ENCODE measurements at places on chromosomes 5 and 9.
A peak's percentile ranks its signal among the peaks of the same experiment; 100 is the strongest.

DNA sequence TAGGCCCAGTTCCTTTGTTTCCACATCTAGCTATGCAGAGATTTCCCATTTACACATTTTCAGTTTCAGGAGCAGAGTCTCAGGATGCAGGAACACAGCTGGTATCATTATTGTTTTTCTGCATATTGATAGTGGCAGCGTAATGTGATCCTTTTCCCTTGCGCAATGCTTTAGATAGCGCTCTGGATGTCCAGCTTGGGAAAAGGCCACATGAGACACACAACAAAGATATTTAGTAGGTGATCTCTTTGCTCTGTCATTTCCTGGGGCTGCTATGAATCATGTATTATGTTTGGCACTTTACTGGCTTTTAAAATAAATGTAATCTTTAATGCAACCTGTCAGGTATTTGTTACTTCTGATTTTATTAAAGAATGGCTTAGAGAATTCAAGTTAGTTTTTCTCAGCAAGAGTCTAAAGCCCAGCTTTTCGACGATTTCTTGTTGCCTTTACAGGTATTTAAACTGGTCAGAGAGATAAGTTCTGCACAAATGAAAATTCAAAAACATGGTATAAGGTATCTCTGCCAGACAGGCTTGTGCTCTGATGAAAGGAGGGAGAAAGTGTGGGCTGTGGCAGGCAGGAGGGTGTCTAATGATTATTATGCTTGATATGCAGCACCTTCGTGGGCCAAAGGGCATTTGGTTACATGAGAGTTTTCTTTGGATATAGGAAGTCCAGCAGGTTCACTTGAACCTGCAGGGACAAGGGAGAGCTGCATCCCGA is 42.2 kb downstream of the PTTG1 start:
- no peak for DNase-seq

DNA sequence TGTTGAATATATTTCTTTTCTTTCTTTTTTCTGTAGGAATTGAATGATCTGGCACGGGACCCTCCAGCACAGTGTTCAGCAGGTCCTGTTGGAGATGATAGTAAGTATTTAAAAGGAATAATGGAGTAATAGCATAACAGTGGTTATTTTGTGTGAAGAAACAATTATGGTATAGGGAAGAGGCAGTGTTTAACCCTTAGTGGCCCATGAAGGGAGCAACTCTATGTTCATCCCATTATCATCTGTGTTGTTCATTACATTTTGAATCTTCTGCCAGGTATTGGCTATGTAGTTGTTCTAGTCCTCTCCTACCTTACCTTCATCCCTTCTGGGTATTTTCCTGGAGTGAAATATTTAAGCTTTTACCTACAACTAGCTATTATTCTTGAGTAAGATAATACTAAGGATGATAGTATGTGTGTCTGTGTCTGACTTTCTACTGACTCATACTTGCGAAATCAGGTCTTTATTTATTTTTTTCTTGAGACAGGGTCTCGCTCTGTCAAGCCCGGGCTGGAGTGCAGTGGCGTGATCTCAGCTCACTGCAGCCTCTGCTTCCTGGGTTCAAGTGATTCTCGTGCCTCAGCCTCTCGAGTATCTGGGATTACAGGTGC is 39.3 kb downstream of the UBE2D2 start:
- no peak for DNase-seq

DNA sequence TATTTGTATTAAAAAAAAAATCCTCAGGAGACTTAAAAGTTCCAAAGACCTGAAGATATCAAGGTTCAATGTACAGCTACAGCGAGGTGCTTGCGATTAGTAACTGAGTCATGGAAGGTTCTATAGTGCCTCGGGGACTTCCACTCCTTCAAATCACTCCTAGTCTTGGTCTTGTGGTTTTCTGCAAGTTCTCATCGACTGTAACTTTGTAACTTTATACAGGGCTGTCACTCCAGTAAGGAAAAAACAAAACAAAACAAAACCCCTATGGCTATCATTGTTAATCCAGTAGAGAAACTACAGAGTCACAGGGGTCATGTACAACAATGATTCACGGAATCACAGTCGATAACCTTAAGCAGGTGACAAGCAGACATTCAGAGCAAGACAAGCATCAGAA is 39.8 kb upstream of the SELENOP start:
- no peak for DNase-seq

DNA sequence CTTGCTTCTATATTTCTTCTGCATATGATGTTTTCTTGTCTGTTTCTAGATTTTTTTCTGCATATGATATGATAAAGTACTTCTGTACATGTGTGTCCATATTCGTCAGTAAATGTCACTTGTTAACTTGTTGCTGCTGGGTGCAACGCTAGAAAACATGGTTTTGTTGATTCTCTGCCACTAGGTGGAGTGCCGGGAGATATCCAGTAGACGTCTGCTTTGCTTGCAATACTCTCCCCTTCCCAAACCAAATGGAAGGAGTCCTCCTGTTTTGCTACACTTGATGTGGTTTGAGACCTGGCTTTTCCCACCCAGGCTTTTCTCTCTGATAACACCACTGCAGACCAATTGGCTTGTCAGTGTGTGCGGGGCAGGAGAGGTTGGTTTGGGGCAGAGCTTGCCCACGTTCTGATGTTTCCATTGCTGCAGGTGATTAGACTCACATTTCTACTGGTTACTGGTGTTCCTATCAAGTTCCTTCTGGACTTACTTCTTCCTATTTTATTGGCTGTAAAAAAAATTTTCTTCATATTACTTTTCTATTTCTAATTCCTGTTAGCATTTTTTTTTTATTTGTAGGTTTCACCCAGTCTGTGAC is 900.0 kb upstream of the CDH10 start:
- no peak for DNase-seq

GRCh38 chr5:159017786-159018185 is 81.9 kb downstream of the EBF1 start:
- DNase-seq: peak; percentile 0

DNA sequence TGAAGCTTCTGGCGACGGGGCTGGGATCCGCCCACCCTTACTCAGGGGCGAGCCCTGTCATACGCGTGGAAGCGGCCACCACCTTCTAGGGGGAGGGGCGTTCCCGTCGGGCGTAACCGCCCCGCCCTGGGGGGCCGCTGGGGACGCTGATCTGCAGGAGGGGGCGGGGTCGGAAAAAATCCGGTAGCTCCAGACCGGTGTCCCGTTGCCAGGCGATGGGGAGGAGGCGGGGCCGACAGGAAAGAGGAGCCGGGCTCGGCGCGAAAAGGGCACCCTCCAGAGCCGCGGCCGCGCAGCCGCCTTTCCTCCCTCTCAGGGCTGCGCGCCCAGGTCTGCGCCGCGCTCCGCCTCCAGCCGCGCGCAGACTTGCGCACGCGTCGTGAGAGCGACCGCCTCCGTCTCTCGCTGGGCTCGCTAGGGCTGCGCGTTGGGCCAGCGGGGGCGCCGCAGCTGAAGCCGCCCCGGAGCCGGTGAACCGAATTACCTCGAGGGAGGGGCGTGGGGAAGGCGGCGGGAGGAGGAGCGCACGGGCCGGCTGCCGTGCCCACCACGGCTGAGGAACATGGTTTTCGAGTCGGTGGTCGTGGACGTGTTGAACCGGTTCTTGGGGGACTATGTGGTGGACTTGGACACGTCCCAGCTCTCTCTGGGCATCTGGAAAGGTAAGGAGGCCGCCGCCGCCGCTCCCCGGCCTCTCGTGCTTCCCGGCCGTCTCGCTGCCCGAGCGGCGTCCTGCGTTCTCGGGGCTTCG is at the start of gene VPS13A:
TSS of gene VPS13A (plus strand) at position 392 of the 751 bp plus-strand sequence. CDS start at position 563, 171 bp downstream.
- DNase-seq: peak; percentile 94

DNA sequence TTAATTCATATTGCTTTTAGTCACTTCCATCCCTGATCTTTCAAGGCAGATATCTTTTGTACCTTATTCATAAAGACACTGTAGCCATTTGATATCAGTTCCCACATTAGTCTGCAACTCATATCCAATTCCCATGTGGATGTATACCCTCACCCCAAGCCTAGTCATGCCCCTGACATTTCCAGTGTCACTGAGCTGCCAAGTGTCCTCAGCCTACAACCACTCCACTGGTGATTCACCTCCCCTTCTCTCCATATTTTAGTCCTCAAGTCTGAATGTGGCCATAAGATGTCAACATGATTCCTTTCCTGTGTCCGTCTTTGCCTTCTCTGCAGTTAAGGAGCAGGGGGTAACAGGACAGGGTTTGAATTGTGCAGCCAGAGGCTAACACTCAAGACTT is 346.9 kb downstream of the RAB3C start:
- DNase-seq: no peak

- DNase-seq: no peak
These were observed 13.4 kb downstream of the MAN2A1 start for GRCh38 chr5:109703166-109703565.

DNA sequence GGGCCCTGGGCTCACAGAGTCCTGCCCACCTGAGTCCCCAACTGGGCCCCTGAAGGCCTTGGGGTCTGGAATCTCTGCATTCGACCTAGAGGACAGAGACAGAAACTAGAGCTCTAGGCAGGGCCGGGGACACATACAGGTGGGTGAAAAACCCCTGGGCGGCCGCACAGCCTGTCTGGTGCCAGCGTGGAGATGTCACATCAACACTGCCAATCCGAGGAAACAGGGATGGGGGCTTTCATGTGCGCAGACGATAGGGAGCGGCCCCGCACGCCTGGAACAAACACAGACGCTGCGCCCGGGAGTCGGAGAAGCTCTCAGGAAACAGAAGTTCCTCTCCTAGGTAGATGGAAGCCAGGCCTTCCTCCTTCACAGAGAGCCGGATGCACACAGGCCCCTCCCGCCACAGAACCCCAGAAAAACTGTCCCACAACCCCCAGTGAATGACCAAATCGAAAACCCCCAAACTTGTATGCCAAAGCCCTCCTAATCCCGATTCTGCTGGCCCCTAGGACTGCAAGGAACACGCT is 1.8 kb downstream of the GRM6 start:
- DNase-seq: no peak

DNA sequence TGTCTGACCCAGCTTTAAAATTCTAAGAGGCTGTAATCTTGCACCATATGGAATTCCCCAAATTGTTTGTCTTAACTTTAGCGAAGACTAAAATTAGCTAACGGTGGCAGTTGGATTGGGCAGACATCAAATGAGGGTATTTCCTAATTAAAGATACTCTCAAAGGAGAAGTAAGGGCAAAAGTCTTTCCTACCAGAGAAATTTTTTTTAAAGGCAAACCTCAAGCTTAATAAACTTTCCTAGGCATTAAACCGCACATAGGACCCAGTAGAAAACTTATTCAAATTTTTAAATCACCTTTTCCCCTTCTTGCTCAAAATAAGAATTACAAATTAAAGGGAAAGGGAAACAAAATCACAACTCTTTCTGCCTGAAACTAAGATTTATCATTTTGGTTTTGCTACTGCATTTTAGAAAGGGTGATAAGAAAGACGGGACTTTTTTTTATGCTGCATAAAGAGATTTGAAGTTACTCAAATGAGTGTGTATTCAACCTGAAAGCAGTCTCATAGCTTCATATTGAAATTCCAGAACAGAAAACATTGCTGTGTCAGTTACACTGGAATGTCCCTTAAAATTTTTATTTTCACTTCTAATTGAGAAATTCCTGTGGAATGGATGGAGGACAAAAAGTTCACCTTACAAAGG is 189.1 kb upstream of the PTGER4 start:
- DNase-seq: no peak

- no peak for DNase-seq
These were observed 312.4 kb downstream of the ARL15 start for GRCh38 chr5:53997736-53998627.
